ENCODE measurements at places on chromosomes 11 and 22. TPM values are rescaled to one million over a fixed set of nuclear protein-coding genes. Genes with fewer than 3 reads are reported as not detected.

OR52E1 gene
- total RNA-seq, result not detected

- DNase-seq, result no peak
These were observed 1088.9 kb upstream of the TENM4 start for GRCh38 chr11:80529726-80530125.

DNA sequence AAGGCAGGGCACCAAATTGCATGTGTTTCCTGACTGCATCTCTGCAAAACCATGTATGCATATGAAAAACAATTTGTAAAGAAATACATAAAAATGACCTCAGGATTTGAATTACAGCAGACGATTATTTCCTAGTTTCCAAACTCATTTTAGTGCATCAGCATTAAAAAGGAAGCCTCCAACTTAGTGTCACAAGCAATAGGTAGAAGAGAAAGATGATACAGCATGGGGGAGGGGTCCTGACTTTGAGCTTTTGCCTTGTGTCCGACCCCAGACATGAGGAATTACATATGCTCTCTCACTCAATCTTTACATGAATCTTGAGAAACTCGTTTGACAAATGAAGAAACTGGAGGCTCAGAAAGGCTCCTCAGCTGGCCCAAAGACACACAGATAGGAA is 294.6 kb upstream of the NARS2 start:
- DNase-seq, result no peak

DNA sequence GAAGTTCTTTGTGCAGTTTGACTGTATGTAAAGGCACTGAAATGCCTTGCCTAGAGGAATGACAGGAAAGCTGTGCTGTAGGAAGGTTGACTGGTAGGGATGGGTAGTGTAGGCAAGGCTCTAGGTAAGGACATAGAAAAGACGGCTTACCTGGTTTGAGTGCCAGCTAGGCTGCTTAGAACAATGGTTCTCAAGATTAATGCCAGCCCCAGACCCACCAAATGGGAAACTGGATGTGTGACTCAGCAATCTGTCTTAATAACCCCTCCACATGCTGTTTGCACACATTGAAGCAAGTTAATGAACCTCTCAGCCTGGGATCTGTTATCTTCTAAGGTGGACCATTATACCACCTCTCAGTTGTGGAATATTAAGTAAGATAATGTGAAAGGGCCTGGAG is 3.7 kb downstream of the RPS3 start:
- DNase-seq, result no peak

DNA sequence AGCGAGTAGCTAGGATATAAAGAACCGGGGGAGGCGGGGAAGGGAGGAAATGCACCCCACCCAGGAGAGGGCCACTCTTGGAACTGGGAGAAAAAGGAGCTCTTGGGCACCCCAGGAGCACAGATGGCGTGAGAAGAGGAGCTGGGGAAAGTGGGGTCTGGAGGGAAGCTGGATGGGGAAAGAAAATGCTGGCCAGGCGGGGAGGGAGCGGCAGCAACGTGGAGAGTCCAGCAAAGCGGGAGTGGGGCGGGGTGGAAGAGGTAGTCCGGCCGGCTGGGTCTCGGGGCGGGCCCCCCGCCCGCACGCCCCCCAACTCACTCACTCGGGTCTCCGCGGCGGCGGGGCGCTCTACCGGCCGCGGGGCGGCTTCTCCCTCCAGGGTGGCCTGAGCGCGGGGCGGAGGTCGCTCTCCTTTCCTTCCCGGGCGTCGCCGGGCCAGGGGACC is 522 bp downstream of the TOB2 start:
- DNase-seq, result peak; percentile 61
